CD4-positive, alpha-beta T cell treated with Interleukin-17A for 1 hour (primary cell): ENCODE measurements at places on chromosomes 4 and X.

DNA sequence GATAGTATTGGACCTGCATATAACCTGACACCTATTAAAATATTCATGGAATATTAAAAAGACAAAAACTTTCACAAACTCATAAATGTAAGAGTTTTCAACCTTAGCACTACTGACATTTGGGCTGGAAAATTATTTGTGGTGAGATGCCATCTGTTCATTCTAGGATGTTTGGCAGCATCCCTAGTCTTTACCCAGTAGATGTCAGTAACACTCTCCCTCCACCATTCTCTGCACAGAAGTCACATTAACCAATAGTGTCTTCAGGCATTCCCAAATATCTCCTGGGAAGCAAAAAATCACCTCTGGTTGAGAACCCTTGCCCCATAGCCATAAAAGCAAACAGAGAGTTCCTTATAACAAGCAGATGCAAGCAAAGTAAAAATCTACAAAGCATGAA is 41.4 kb upstream of the NDST4 start:
- DNase-seq, result no peak

DNA sequence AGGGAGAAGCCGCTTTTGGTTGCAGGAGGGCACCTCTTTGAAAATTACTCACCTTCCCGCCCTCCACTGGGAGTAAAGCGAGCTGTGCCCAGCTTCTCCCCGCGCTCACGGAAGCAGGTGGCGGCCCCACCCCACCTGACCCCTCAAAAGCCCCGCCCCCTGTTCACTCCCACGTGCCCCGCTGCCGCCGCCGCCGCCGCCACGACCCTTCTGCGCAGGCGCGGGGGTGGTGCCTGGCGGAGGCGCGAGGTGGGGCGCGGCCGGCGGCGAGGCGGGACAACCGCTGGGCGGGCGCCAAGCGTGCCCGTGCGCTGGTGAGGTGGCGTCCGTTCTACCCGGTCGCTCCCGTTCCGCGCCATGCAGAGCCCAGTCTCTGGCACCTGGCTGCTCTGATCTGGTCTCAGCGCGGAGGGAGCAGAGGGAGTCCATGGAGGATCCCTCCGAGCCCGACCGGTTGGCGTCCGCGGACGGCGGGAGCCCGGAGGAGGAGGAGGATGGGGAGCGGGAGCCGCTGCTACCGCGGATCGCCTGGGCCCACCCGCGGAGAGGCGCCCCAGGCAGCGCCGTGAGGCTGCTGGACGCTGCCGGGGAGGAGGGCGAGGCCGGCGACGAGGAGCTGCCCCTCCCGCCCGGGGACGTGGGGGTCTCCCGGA is at the start of gene PI4K2B:
TSS of gene PI4K2B (plus strand) at position 297 of the 653 bp plus-strand sequence. CDS start at position 428, 131 bp downstream.
- DNase-seq, result peak; percentile 94

DNA sequence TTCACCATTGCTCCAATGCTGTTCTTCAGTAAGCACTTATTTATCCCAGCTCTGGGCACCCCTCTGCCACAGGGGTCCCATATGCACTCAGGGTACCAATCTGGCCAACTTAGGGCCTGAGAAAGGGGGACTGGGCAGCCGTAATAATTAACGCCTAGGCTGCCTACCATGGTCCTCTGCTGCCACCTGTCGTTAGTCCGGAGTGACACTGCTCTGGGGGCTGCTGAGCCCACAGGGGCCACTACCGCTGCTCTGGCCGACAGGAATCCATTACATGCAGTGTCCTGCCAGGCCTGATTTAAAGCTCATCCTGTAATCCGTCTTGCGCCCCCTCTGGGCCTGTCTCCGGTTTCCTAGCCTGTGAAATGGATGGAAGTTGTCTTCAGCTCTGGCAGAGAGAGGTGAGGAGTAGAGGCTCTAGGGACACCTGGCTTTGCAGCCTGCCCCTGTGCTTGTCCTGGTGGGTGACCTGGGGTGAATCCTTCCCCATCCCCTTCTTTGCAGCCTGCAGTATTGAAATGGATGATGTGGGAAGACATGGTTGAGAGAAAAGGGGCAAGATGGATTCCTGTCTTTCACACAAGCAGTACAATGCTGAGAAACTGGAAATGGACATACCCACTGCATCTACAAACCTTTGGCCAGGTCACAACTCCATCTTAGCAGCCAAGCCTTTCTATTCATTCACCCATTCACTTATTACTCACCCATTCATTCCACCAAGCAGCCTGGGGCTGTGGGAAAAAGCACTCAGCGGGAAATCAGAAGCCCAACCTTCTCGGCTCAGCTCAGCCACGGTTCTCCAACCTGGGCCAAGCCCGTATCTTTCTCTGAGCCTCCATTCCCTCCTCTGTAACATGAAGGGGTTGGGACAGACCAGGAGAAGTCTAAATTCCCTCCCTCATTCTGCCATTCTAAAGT is 116.3 kb upstream of the NALF2 start:
- peak; percentile 8 for DNase-seq

- DNase-seq, result peak; percentile 56
Measured at GRCh38 chr4:104966349-104967033, 180.2 kb upstream of the TET2 start.

DNA sequence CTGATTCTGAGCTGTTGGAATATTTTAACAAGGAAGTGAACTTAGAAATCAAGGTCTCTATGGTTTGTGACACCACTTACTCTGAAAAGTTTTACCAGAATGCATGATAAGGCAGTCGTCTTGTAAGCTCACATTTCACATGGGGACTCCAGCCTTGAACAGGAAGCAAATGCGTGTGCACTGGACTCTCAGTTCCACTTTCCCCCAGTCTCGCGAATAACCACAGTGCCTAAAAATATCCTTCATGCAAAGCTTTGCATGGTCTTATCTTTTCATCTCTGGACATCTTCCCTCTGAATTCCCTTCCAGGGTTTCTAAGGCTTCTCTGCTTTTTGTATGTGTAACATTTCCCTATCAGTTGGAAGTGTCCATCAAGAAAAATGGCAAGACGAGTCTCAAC is 581.8 kb downstream of the NLGN4X start:
- DNase-seq, result no peak

- DNase-seq, result peak; percentile 63
Measured at GRCh38 chrX:46573331-46573891, at the start of gene CHST7. Gene CHST7 (plus strand): TSS chrX:46573765. CDS start chrX:46573932, 167 bp downstream.

- no peak for DNase-seq
Measured at GRCh38 chr4:144171697-144172096, 31.2 kb upstream of the GYPA start.

- DNase-seq, result no peak
Measured at GRCh38 chrX:29376584-29376983, 789.3 kb downstream of the IL1RAPL1 start.

GRCh38 chr4:51997647-51998046 is 22.5 kb downstream of the LRRC66 start:
- DNase-seq, result no peak

DNA sequence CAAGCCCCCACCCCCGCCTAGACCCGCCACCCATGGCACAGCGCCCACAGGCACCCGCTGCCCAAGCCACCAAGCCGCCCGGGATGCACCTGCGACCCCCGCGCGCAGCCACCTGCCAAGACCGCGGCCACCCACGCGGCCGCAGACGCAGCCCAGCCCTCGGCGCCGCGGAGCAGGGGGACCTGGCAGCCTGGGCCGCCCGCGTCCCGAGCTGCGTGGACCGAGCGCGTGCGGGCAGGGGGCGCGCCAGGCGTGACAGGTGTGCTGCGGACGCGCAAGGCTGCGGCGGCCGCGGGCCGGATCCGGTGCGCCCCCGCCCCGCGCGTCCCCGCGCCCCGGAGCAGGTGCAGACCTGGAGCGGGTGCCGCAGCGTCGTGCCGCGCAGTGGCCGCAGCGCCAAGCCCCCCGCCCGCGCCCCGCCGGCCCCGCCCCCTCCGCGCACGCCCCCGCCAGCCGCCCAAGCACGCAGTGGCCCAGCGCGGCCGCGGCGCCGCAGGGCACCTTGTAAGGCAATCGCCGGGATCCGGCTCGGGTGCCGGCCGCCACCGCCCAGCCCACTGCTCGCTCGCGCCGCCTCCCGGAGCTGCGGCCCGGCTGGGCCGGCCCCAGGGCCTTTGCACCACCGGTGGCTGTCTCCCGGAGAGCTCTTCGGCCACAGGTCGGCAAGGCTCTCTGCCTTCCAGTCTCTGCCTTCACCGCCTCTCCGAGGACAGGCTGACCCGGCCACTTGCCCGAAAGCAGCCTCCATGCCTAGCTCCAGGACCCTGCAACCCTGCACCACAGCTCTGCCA is at the start of gene PNCK:
TSS of gene PNCK (minus strand) at position 386 of the 791 bp plus-strand sequence. CDS start 737 bp downstream, outside the sequence.
- no peak for DNase-seq

DNA sequence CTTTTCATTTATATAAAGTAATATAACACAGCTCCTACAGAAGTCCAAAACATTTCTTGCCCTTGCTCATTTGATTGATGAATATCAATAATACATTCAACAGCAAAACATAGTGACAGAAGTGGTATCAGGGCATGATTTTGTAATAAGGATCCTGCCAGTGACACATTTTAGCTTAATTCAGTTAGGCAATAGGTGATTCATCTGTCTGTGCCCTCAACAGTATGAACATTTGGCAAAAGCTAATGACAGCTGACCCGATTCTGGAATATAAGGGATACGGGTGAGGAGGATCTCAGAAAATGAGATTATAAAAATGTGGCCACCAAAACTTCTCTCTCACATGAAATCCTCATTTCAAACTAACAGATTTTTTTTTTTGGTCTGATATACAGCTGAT is 294.0 kb downstream of the CAMK2D start:
- DNase-seq, result no peak

GRCh38 chrX:149060921-149061320 is 444.2 kb downstream of the IDS start:
- no peak for DNase-seq
